ENCODE measurements at places on chromosomes 6 and 20.

- no peak for DNase-seq
These were observed 31.6 kb downstream of the TUBB2B start for GRCh38 chr6:3195695-3196497.

GRCh38 chr6:117206522-117206921, 58.8 kb upstream of the VGLL2 start:
- no peak for DNase-seq

DNA sequence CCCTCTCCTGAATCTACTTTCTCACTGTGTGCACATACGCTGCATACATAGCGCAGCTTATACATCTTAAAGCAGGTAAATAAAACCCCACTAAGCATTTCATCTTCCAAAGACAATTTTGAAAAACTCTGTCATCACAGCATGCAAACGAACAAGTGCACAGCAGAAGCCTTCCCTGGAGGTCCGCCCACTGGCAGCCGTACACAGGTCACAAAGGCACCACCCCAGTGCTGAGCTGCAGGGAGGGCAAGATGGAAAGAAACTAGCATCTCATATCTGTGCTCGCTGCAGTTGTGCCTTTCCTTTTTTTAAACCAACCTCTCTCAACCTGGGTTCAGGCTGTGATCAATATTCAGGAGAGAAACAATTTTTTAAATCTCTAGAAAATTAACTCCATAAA, 73.3 kb downstream of the HUS1B start:
- DNase-seq: no peak

- no peak for DNase-seq
These were observed 680.4 kb upstream of the IMPG1 start for GRCh38 chr6:76752841-76753240.

GRCh38 chr6:158991017-158991723, 8.8 kb downstream of the RSPH3 start:
- DNase-seq: no peak

GRCh38 chr20:3686867-3687321, 5.1 kb upstream of the ADAM33 start:
- peak; percentile 93 for DNase-seq

DNA sequence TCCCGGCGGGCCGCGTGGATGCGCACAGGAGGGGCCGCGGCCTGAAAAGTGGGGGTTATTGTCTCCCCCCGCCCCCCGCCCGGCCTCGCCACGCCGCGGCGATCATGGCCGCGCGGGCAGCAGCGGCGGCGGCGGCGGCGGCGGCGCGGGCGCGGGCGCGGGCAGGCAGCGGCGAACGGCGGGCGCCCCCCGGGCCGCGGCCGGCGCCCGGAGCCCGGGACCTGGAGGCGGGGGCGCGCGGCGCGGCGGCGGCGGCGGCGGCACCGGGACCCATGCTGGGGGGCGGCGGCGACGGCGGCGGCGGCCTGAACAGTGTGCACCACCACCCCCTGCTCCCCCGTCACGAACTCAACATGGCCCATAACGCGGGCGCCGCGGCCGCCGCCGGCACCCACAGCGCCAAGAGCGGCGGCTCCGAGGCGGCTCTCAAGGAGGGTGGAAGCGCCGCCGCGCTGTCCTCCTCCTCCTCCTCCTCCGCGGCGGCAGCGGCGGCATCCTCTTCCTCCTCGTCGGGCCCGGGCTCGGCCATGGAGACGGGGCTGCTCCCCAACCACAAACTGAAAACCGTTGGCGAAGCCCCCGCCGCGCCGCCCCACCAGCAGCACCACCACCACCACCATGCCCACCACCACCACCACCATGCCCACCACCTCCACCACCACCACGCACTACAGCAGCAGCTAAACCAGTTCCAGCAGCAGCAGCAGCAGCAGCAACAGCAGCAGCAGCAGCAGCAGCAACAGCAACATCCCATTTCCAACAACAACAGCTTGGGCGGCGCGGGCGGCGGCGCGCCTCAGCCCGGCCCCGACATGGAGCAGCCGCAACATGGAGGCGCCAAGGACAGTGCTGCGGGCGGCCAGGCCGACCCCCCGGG, 637 bp downstream of the ARID1B start:
- peak; percentile 50 for DNase-seq

DNA sequence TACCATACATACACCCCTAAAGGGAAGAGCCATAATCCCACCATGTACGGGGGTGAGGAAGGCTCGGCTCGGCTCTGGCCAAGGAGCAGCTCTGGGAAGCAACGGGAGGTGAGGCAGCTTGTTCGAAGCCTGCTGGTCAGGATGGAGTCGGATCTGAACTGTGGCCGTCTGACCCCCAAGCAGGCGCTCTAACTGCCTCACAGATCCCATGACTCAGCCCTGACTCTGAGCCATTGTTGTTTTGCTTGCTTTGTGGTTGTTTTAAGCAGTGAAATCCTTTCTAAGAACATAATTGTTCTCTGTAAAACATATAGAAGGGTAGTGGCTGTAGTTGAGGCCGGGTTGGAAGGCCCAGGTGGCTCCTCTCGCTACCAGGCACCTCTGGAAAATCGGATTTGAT, 10.9 kb downstream of the C6orf132 start:
- DNase-seq: peak; percentile 26

GRCh38 chr6:104625536-104625935, 234.2 kb downstream of the HACE1 start:
- DNase-seq: peak; percentile 2

- no peak for DNase-seq
These were observed 563.4 kb downstream of the BMP2 start for GRCh38 chr20:7330850-7331249.

DNA sequence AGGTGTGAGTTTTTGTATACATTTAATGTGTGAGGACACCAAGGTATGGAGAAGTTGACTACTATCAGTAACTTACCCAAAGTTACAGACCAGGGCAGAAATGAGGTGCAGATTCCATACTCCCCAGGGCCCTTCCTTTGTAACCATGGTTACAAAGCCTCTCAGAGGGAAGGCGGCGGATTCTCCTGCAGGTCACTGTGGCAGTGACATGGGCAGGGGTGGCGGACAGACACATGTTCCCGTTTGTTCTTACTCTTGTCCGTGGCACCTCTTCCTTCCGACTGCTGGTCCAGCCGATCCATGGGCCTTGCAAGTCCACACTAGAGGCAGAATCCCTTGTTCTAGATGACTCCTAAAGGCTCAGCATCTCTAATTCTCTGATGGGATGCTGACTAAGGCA, 43.0 kb downstream of the PDYN start:
- DNase-seq: no peak

- DNase-seq: peak; percentile 7
These were observed 180.5 kb downstream of the ADAT2 start for GRCh38 chr6:143270026-143270425.

GRCh38 chr20:59014680-59015389, 4.4 kb upstream of the TUBB1 start:
- DNase-seq: no peak

GRCh38 chr20:63433756-63434531, 38.5 kb downstream of the KCNQ2 start:
- DNase-seq: no peak

DNA sequence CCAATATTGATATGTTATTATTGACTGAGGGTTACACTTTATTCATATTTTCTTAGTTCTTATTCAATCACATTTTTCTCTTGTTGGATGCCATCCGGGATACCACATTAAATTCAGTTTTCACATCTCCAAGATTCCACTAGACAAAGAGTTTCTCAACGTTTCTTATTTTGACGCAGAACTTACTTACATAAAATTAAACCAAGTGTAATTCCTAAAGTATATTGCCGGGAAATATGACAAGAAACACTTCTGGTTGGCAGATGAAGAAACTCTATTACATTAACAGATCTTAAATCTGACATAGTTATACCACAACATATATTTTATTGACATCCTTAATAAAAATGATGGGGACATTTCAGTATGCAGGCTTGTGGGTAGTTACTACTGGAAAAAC, 47.3 kb upstream of the THBS2 start:
- DNase-seq: no peak

- DNase-seq: peak; percentile 33
These were observed 472.0 kb downstream of the CD109 start for GRCh38 chr6:74167976-74168375.

GRCh38 chr6:73983367-73983766, 287.4 kb downstream of the CD109 start:
- peak; percentile 57 for DNase-seq

- DNase-seq: no peak
These were observed 711.1 kb downstream of the EPHA7 start for GRCh38 chr6:92708270-92708669.

DNA sequence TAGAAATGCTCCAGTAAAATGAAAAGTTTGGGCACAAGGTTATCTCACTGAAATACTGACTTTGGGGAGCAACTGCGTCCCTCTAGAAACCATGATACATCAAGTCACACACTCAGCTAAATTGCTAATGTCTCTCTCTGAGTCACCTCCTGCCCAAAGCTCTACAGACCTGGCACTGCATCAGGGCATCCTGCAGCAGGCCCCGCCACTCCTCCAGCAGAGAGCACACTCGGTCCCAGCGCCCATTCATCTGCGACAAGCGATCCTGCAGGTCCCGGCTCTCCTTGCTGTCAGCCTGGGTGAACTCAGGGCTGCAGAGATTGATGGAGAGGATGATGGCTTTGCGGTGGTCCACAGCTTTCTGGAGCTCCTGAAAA, 329.0 kb downstream of the ESR1 start:
- DNase-seq: no peak

DNA sequence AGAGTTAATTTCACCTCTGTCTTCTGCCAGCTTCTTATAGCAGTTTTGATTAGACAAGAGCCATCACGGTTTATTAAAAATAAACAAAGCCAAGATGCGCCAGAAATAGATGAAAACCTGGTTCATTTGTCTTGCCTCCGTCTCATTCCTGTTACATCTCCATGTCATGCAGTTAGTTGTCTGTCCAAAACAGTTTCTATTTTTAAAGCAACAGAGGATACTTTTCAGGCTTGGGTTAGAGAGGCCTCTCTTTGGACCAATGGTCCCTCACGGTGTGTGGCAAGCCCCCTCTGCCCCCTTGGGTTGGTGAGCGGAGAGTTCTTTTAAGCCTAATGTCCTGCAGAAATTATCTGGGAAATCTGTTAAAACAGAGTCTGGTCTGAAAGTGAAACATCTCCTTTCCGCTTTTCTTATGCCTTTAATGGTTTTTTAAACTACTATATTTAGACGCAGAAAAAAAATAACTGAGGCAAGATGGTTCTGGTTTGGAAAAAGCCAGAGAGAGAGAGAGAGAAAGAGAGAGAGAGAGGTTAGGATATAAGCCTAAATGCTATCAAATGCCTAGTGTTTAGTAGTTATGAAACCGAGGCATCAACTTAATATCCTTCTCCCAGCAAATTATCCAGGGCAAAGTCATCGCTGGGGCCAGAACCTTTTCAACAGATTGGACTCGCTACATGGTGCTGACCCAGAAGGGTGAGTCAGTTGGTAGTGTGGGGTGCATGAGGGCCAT, 64.5 kb downstream of the ZDHHC14 start:
- peak; percentile 36 for DNase-seq

GRCh38 chr20:48339190-48339985, 488.4 kb downstream of the PREX1 start:
- DNase-seq: no peak

- no peak for DNase-seq
These were observed 20.1 kb downstream of the FAM50B start for GRCh38 chr6:3869284-3869631.

GRCh38 chr20:9742821-9743220, 96.1 kb downstream of the PAK5 start:
- no peak for DNase-seq

GRCh38 chr6:37695273-37695672, 2.4 kb downstream of the MDGA1 start:
- DNase-seq: no peak

GRCh38 chr6:131914967-131915751, 36.0 kb downstream of the CCN2 start:
- DNase-seq: peak; percentile 72

- peak; percentile 41 for DNase-seq
These were observed 32.3 kb downstream of the GSTA3 start for GRCh38 chr6:52877168-52877567.

- no peak for DNase-seq
These were observed 96.1 kb upstream of the BHLHE23 start for GRCh38 chr20:63102721-63103375.

GRCh38 chr20:45095805-45096238, 5.1 kb downstream of the KCNS1 start:
- DNase-seq: peak; percentile 56

GRCh38 chr6:170393807-170394399, 87.3 kb downstream of the FAM120B start:
- DNase-seq: no peak

DNA sequence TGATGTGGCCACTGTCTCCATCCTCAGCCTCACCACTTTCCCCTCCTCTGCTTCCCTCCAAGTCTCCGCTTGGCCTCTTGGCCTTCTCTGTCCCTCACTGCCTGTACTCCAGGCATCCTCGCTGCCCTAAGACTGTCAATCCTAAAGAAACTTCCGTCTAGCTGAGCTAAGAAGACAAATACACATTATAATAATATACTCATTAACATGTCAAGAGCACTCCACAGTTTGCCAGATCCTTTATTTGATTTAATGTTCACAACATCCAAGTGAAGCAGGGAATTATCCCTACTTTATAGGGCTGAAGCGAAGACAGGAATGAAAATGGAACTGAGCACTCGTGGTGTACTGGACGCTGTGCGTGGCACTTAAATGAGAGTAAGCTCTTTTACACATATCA, 72.4 kb upstream of the SLC22A23 start:
- DNase-seq: no peak

DNA sequence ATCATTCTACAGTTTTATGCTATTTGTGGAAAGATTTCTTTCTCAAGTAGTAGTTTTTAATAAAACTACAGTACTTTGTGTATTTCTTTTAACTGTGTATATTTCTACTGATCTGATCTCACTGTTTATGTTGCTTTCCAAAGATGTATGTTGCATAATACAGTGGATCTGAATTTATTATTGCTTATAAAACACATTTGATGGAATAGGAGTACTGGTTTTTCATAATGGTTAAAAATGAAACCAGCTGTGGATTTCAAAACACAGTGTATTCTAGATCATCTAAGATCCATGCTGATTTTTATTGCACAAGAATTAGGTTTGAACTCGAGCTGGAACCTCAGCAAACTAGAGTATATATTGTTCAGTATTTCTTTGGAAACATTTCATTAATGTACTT, 8.0 kb downstream of the NKX2-4 start:
- DNase-seq: peak; percentile 71

DNA sequence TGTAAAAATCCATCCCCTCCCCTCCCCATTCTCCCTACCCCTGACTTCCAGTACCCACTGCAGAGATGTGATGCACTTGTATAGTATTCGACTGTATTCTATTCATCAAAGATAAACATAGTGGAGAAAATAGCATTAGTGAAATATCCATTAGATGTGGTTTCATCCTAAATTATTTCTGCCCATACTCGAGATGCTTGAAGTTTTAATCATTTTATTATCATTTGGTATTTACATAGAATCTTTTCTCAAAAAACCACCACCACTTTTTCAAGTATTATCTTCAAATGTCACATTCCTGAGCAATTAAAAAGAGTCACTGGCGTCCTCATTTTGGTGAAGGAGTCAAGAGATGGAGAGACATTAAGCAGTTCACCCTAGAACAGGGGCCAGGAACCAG, 181.9 kb downstream of the HAO1 start:
- no peak for DNase-seq
